ENCODE measurements at places on chromosomes 4 and X. TPM values are rescaled to one million over a fixed set of nuclear protein-coding genes. Genes with fewer than 3 reads are reported as not detected.

Gene TMEM271
- total RNA-seq, result not detected

Gene KLHL13
- total RNA-seq, result 0.26 TPM

Gene GATA1
- not detected for total RNA-seq

Gene DCAF4L1
- total RNA-seq, result 0.09 TPM

Gene OGT
- total RNA-seq, result 37.6 TPM

Gene JCHAIN
- total RNA-seq, result 0.24 TPM

Gene KLHL34
- not detected for total RNA-seq

Gene ATOH1
- not detected for total RNA-seq

Gene CT45A3
- total RNA-seq, result 0.29 TPM

Gene GYG2
- total RNA-seq, result 4.5 TPM

Gene FGFRL1
- total RNA-seq, result 14.3 TPM

Gene DUX4
- total RNA-seq, result not detected

Gene NUP62CL
- total RNA-seq, result 16.4 TPM

Gene CT45A1
- 0.07 TPM for total RNA-seq

Gene THAP9
- total RNA-seq, result 1.8 TPM

Gene SPANXC
- total RNA-seq, result not detected

Gene DDX60
- total RNA-seq, result 1.6 TPM

Gene HTR2C
- total RNA-seq, result not detected

Gene PAQR3
- 6.6 TPM for total RNA-seq

Gene DAPP1
- not detected for total RNA-seq

Gene GAB1
- total RNA-seq, result 2.9 TPM

Gene NHSL2
- total RNA-seq, result 0.29 TPM

Gene CEP135
- 4.5 TPM for total RNA-seq

Gene COL4A6
- total RNA-seq, result 14.4 TPM

Gene ABCG2
- 18.6 TPM for total RNA-seq

Gene ODAPH
- not detected for total RNA-seq

Gene GUCY1B1
- 0.30 TPM for total RNA-seq

Gene CT45A5
- total RNA-seq, result 0.08 TPM

Gene ADAM29
- total RNA-seq, result not detected

Gene PPP1R2C
- total RNA-seq, result not detected

Gene TRPC5OS
- not detected for total RNA-seq

Gene PRSS48
- not detected for total RNA-seq

Gene MAGEB17
- not detected for total RNA-seq

Gene TMEM150C
- 1.1 TPM for total RNA-seq

Gene AKAP14
- total RNA-seq, result not detected
